ENCODE measurements at places on chromosomes 3 and 15.

GRCh38 chr3:13140596-13140995 is 67.4 kb upstream of the IQSEC1 start:
- no peak for DNase-seq

DNA sequence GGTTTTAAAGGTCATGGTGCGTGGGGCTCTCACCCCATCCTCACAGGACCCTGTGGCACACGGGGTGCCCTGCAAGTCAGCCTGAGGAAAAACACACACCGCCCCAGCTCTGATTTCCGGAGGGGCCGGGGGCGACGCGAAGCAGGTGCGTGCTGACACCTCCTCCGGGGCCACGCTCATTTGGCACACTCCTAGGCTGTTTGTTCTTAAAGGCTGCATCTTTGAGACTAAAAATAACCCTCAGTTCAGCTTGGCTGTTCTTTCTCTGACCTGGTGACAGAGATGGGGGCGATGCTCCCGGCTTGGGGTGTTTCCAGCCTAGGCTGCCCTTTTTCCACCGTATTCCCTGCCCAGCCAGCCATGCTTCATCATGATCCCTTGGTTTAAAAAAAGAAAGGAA is 141.5 kb upstream of the TPM1 start:
- no peak for DNase-seq

DNA sequence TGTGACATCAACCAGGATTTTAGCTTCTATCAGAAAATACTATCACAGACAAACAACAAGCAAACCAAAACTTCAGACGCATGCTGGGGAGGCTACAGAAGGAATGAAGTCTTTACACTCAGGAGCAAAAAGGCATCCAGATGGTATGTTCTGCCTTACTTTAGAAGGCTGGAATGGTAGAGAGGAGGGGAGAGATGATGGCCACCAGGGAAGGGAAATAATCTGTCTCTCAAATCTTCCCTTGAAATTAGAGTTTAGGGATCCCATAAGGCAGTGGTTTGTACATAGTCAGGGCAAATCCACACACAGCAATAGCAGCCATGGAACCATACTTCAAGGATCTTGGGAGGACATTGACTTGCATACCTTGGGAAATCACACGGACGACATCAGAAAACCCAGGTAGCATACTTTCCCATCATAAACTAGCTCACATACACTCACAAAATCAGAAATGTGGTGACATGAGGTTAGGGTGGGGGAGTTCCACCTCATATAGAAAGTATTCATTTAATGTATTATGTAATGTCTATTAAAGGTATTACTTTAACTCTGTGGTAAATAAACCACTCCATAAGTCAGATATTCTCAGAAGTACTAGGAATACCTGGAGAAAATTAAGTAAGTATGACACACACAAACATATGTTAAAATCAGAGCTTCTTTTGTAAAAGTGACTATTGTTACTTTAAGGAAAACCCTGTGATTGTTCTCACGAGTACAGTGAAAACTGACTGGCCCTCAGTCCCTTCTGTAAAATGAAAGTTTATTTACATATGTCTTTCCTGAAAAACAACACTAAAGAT is 9.4 kb downstream of the BTLA start:
- no peak for DNase-seq

- no peak for DNase-seq
These were observed 122.6 kb downstream of the RAB11A start for GRCh38 chr15:65991721-65992483.

Data from LoVo (cell line).